WTC11 (cell line): ENCODE measurements at places on chromosomes 11 and 22.

- no peak for DNase-seq
Measured at GRCh38 chr11:103878646-103879045, 157.8 kb upstream of the DDI1 start.

- no peak for DNase-seq
Measured at GRCh38 chr22:19579880-19580279, 55.7 kb upstream of the CLDN5 start.

GRCh38 chr22:42397332-42398249, 34.6 kb downstream of the NFAM1 start:
- no peak for DNase-seq

DNA sequence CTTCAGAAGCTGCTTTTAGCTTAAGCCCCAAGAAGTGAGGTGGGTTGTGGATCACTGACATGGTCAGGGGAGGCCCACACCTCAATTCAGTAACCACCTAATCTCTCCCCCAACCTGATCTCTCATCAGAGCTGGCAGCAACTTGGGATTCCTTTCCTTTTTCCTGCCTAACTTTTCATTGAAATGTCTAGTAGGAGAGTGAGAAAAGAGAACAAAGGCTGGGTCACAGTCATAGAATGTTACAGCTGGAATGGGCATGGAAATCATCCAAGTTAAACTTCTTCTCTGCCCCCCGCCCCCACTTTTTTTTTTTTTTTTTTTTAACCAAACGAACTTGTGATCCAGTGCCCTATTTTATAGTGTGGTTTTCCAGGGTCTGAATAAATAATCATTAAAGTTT, 91.8 kb downstream of the RNF169 start:
- no peak for DNase-seq

DNA sequence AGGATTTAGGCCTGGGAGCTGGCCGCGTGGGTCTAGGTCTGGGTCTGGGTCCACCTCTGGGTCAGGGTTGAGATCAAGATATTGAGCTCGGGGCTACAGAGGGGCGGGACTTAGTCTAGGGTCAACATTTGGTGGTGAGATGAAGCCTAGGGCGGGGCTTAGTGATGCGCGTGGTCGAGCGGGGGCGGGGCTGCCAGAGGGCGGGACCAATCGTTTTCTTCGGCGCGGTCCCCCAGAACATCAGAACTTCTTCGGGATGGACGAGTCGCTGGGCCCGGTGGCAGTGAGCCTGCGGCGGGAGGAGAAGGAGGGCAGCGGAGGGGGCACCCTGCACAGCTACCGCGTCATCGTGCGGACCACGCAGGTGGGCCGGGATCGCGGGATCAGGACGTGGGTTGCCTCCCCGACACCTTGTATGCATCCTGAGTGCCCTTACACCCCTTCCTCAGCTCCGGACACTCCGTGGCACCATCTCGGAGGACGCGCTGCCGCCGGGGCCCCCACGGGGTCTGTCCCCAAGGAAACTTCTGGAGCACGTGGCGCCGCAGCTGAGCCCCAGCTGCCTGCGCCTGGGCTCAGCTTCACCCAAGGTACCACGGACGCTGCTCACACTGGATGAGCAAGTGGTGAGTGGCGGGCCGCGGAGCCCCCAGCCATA, 4.2 kb downstream of the SIPA1 start:
- peak; percentile 87 for DNase-seq

- no peak for DNase-seq
Measured at GRCh38 chr11:13140873-13141655, 131.9 kb downstream of the RASSF10 start.

GRCh38 chr22:24587251-24587650, 5.6 kb downstream of the LRRC75B start:
- no peak for DNase-seq

- no peak for DNase-seq
Measured at GRCh38 chr11:76152741-76153570, 53.3 kb downstream of the WNT11 start.

DNA sequence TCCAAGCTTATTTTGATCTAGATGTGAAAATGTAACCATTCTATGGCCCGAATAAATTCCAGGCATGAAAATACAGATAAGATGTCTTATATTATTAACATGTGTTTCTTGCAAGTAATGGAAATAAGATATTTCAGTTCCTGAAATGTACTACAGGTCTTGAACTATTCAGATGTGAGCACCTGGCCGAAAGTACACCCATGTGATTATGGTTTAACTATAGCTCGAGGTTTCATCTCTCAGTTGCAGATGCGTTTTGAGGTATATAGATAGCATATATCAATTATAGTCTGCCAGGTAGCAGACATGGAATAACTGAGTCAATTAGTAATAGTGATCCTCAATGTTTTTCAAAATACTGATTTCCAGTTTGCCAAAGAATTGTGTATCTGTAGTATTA, 68.3 kb downstream of the DDIAS start:
- DNase-seq = no peak

DNA sequence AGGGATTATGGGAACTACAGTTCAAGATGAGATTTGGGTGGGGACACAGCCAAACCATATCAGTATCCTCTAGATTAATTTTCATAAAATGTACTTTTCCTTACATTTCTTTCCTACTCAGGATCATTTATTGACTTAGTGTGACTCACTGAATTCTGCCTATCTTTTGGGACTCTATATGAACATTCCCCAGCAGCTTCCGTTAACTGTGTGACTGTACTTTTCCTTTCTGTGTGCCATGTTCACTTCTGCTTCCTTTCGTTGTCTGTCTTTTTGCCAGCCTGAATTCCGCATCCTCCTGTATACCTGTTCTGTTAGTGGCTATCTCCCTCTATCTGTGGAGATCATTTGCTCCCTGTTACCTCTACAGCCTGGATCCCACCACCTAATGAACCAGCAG, 48.8 kb downstream of the SPECC1L start:
- DNase-seq = no peak

DNA sequence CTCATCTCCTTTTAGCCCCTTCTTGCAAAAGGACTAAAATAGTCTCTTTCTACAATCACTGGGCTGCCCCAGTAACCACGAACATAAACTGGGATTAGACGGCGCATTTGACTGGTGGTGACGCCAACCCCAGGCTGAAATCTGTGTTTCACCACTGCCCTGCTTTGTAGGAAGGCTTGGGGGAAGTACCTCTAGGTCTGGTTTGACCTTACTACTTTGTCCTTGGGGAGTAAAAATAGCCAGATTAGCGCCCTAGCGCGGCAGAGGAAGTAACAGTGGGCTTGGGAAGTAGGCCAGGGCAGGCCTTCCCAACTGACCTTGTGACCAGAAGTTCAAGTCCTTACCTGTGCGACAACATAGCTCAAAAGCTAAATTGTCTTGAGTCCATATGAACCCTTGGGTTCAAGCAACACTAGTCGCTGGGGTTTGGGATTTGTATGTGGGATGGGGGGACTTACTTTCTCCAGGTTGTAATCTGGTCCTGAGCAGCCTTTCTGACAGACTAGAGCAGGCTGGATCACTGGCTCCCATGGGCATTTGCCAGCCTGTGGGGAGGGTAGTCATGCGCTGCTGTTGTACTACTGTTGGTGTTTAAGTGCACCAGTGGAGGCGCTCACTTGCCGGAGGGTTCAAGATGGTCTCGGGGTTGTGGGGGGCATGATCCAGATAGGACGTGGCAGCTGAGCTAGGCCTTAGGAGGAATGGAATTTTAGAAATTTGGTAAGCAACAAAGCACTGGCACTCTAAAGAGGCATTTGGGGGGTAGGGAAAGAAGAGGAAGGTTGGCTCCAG, 953 bp upstream of the PACS1 start:
- peak; percentile 49 for DNase-seq

DNA sequence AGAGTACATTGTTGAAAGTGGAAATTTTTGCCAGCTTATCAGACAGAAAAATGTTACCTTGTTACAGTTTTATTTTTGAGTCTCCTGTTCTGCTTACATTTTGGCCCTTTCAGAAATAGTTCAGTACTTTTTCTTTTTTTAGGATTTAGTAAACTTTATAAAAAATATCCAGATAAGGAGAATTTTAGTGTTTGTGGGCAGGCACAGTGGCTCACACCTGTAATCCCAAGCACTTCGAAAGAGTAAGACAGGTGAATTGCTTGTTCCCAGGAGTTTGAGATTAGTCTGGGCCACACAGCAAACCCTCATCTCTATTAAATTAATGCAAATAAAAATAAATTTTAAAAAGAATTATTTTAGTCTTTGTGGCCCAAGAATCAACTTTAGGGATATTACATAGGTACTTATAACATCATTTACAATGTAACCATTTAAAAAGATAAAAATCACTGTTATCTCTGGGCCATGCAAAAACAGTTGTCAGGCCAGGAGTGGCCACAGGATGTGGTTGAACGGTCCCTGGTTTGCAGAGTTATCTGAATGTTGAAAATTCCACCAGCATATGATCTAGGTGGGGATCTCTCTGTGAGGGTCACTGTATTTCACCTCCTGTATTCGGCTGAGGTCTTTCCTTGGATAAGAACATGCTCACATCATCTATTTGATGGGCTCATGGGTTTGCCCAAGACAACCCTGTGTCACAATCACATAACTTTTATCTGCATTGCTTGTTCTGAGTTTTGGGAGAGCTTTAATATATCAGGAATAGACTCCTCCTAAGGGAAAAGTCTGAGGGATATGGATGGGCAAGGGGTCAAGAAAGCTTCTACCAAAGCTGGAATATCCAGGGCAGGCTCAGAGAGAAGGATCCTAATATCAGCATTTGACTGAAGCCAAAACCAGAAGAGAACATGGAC, 91.5 kb downstream of the GGTLC2 start:
- DNase-seq = no peak

DNA sequence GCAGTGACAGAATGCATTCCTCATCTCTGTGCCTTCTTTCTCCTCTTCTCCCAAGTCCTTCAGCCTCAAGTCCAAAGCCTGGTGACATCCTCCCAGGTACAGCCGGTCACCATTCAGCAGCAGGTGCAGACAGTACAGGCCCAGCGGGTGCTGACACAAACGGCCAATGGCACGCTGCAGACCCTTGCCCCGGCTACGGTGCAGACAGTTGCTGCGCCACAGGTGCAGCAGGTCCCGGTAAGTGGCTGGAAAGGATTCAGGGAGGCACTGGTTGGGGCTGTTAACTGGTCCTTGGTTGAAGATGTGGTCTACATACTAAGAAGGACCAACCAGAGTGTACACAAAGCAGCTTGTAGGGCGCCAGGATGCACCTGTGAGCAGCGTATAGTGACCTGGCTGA, 35.7 kb downstream of the SREBF2 start:
- no peak for DNase-seq

- DNase-seq = no peak
Measured at GRCh38 chr11:10314199-10315072, 9.6 kb downstream of the ADM start.

GRCh38 chr11:15150507-15150906, 35.8 kb downstream of the INSC start:
- no peak for DNase-seq

DNA sequence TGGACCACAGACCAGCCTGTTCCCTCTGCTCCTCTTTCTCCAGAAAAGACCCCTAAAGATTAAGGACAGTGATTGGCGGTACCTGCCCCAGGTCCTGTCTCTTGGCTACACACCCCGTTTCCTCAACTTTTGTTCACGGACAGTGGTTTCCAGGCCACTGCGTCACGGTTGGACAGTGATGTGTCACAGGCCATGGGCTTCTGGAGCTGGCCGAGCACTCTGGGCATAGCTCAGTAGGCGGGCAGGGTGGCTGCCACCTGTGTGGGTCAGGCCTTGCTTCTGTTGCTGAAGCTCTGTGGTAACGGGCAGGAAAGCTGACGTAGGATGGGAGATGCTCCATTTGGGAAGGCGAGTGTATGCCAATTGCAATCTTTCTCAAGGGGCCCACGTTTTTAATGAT, 13.6 kb downstream of the TUB start:
- no peak for DNase-seq

DNA sequence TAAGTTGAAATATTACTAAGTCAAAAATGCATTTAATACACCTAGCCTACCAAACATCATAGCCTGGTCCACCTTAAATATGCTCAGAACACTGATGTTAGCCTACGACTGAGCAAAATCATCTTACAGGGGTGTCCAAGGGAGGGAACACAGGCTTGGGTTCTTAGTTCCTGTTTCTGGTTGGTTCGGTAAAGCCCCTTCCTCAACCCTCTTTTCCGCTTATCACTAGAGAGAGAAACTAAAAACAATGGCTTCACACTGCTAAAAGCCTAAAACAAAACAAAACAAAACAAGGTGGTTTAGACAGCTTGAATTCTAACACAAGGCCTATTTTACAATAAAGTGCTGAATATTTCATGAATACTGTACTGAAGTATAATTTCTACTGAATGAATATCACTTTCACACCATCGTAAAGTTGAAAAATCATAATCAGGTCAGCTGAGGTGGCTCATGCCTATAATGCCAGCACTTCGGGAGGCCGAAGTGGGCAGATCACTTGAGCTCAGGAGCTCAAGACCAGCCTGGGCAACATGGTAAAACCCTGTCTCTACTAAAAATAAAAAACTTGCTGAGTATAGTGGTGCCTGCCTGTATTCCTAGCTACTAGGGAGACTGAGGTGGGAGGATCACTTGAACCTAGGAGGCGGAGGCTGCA, 118.0 kb downstream of the SIK3 start:
- no peak for DNase-seq

GRCh38 chr11:62879235-62879978, 1.3 kb upstream of the SLC3A2 start:
- DNase-seq = no peak

GRCh38 chr11:45332276-45332934, 46.3 kb upstream of the SYT13 start:
- DNase-seq = peak; percentile 53

GRCh38 chr11:70662691-70663098, 264.4 kb downstream of the CTTN start:
- DNase-seq = peak; percentile 38

DNA sequence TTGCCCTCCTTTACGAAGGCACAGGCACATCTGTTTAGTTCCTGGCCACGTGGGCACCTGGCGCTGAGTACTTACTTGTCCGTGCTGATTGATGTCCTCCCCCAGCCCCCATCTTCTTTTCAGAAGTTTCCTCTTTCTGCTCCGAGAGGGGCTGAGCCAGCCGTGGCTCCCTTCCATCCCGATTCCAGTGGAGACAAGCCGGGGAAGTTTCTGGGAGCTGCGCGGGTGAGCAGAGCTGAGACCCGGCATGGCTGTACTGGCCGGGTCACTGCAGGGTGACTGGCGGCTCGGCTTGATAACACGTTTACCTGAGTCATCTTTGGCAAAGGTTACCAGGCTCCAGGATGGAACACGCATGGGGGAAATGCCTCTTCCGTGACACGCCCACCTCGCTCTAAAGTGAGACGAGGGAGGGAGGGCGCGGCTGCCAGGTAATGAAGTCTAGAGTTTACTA, 45.4 kb upstream of the ATXN10 start:
- DNase-seq = no peak
